NCI-H1694 treated with DMSO at 0.1 percent for 48 hours (cell line): ENCODE measurements at places on chromosomes 3 and 15.

- DNase-seq = no peak
Observed at GRCh38 chr3:99344216-99344615, 294.2 kb upstream of the COL8A1 start.

- DNase-seq = no peak
Observed at GRCh38 chr15:87225436-87225835, 1031.1 kb downstream of the NTRK3 start.

DNA sequence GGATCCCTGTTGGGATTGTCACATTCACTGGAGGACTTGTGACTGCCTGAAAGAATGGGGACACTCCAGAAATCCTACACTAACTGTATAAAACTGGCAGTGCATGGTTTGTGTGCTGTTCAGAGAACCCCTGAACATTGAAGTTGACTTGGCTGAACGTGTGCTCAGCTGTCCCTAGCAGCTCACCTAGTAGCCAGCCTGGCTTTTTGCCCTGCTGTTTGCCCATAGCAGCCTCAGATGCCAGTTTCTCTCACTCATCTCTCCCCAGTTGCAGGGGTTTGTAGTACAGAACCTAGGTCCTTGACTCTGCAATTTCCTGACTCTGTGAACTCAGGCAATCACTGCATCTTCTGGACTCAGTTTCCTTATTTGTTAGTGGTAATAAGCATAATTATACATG, 63.0 kb downstream of the KCNAB1 start:
- no peak for DNase-seq

DNA sequence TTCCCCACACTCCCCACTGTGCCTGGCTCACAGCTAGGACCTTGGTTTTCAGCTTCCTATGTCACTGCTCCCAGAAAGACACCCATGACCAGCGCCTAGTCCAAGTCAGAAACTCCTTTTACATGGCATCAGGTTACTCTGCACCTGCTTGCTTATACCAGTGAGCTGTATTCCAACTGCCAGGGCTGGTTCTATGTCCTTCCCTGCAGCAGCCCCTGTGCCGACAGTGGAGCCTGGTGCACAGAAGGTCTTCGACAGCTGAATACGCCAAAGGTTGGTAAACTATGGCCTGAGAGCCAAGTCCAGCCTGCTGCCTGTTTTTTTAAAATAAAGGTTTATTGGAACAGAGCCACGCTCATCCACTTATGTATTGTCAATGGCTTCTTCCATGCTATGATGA, 102.5 kb downstream of the IQSEC1 start:
- no peak for DNase-seq

DNA sequence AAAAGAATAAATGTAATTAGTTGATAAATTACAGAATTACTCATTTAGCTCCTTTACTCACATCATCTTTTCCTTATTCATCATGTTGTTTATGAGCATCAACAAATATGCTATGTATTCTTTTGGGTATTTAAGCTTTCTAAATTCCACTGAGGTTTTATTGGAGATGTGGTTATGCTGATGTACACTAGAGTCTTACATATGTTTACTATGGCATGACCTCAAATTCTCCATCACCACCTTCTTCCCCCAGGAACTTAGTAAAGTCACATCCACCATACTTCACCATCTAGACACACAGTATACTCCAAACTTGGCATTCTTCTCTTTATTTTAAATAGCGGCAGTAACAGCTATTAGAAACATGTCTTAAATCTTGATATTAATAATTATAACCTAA, 74.1 kb upstream of the MELTF start:
- DNase-seq = no peak

GRCh38 chr3:72247126-72247525, 462.2 kb upstream of the PROK2 start:
- DNase-seq = no peak

DNA sequence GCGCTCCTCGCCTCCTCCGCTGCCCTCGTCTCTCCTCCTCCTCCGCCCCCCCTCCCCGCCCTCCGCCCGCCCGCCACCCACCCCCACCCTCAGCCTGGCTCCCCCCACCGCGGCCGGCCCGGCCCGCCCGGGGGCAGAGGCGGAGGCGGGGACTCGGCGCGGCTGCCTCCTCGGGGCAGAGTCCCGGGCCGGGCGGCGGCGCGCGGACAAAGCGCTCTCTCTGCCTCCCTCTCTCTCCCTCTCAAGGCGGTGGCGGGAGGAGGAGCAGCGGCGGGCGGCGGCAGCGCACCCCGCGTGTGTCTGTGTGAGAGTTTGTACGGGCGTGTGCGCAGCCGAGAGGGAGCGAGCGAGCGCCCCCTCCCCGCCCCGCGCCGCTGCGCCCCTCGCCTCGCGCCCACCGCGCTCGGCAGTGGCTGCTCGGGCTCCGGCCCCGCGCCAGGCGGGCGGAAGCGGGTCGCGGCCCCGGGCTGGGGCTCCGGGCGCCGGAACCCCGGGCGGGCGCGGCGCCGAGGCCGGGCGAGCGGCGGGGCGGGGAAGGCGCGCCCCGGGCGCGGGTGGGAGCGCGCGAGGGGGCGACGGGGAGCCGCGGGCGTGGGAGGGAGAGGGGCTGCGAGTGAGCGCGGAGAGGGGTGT, at the start of gene IGF2BP2:
IGF2BP2 (minus strand) TSS at position 37 of the 633 bp plus-strand sequence. CDS start 82 bp downstream, outside the sequence.
- DNase-seq = no peak
